Activated CD8-positive, alpha-beta memory T cell treated with anti-CD3 and anti-CD28 coated beads, Interleukin-2, amount 50 U/mL, for 4 hours (primary cell): ENCODE measurements at places on chromosomes 12 and 14.

- DNase-seq: no peak
Observed at GRCh38 chr14:39025810-39026627, 77.0 kb downstream of the SEC23A start.

DNA sequence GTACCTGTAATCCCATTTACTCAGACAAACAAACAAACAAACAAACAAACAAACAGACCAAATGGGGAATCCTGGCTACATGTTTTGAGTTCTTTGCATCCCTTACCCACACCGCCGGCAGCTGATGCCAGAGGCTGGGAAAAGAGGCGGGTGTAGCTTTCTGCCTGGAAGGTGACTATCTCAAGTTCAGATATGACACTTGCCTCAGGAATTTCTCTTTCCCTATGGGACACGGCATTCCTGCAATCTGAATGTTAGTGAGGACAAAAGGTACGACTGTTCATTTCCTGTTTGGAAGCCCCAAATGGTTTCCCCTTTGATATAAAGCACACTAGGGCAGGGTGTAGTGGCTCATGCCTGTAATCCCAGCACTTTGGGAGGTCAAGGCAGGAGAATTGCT lies 2.9 kb downstream of the MYL2 start:
- DNase-seq: no peak

GRCh38 chr14:42407153-42407552 lies 800.5 kb downstream of the LRFN5 start:
- no peak for DNase-seq

- DNase-seq: no peak
Observed at GRCh38 chr12:49961993-49962764, 507 bp downstream of the AQP5 start.
